Activated naive CD8-positive, alpha-beta T cell treated with anti-CD3 and anti-CD28 coated beads, Interleukin-2, amount 10 ng/mL, durations not matched to agents 7 days and 5 days (primary cell): ENCODE measurements at places on chromosomes 11 and 22.

DNA sequence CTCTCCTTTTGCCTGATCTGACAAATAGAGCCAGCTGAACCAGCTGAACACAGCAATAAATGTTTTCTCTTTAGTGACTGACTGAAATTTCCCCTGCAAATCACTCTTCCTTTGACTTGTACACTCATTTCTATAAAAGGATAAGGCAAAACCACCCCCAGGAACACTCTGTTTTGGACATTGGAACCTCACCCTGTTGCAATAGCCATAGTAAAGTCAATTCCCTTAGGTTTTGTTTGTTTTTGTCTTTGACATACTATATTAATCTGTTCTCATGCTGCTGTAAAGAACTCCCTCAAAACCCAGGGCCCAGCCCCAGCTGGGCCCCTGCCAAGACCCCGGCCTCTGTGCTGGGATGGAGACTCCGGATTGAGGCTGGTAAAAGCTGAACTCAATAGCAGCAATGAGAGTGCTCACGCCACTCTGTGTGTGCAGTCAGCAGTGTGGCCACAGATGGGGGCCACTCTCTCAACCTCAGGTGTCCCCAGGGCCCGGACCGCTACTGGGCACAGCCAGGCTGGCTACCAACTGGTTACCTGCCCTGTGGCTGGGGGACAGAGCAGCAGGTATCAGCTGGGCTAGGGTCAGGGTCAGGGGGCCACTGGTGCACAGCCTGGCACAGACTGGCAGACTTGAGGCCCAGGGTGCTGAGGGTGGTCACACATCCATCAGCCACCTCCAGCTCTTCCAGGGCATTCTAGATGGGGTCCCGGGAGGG, 597.4 kb downstream of the LUZP2 start:
- no peak for DNase-seq

GRCh38 chr22:47943729-47944700, 1181.6 kb downstream of the TBC1D22A start:
- DNase-seq: no peak

DNA sequence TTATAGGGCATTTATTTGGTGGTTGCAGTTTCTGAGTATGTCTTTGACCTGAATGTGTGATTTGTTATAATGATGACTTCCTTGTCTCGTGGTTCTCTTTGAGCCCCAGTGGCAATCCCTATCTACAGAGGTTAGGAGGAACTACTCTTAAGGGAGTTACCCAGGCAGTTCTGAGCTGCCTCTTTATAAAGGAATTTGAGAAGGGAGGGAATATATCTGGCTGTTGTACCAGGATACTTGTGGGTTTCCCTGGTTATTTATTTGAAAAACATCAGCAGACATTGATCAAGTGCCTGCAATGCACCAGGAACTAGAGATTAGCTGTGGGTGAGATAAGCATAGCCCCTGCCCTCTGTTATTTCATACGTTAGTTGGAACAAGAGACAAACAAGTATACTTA, 243.5 kb upstream of the ARHGAP20 start:
- no peak for DNase-seq

DNA sequence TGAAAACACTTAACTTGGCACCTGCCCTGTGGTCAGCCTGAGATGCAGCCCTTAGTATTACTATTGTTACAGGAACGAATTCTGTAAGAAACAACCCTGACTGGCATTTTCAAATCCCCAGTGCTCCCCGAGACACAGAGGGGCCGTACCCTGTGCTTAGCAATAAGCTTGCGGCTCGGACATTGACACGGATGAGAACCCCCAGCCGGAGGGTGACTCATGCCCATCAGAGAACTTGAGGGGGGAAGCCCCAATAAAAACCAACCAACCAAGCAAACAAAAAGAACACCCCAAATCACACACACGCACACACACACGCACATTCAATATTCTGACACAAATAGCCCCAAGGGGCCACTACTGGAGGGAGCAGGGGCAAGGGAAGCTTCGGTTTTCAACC, 63.8 kb downstream of the SHISAL1 start:
- no peak for DNase-seq

DNA sequence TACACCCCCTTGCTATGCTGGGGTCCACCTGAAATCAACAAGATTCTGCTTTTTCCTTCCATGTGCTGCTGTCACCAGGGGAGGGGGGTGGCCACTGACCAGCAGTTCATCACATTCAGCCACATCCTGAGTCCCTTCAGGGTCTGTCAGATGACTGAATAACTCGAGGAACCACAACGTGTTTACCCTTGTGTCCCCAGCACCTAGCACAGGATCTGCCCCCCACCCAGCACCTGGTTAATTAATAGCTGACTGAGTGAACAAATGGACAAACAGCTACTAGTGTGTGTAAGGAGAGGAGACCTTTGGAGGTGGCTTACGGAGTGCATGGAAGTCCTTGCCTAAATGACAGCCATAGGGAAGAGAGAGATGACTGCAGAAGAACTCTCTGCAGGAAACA, 119.5 kb upstream of the NCAM1 start:
- no peak for DNase-seq

GRCh38 chr11:416757-417621, 2.2 kb upstream of the SIGIRR start:
- peak; percentile 82 for DNase-seq

DNA sequence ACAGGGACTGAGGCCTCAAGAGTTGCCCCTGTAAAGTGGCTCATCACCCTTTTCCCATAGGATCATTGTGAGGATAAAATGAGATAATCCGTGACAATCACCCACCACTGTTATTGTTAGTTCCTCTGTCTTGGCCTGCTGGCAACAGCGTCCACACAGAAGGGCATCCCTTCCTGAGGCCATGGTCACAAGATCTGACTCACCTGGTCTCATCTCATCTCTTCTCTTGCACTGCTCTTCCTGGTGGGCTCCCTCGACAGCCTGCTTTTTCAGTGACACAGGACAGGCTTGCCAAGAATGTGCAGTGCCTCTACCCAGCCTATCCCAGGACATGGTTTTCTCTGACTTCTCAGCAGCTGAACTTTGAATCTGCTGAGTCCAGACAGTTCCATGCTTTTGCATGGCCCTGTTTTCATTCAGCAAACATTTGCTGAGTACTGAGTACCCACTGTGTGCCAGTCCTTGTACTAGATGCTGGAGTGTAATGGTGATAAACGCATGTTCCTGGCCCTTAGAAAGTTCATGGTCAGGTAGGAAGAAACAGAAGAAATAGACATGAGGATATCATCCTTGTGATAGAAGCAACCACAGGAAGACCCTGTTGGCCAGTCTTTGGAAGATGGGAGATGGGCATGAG, 3.3 kb downstream of the STX3 start:
- no peak for DNase-seq

DNA sequence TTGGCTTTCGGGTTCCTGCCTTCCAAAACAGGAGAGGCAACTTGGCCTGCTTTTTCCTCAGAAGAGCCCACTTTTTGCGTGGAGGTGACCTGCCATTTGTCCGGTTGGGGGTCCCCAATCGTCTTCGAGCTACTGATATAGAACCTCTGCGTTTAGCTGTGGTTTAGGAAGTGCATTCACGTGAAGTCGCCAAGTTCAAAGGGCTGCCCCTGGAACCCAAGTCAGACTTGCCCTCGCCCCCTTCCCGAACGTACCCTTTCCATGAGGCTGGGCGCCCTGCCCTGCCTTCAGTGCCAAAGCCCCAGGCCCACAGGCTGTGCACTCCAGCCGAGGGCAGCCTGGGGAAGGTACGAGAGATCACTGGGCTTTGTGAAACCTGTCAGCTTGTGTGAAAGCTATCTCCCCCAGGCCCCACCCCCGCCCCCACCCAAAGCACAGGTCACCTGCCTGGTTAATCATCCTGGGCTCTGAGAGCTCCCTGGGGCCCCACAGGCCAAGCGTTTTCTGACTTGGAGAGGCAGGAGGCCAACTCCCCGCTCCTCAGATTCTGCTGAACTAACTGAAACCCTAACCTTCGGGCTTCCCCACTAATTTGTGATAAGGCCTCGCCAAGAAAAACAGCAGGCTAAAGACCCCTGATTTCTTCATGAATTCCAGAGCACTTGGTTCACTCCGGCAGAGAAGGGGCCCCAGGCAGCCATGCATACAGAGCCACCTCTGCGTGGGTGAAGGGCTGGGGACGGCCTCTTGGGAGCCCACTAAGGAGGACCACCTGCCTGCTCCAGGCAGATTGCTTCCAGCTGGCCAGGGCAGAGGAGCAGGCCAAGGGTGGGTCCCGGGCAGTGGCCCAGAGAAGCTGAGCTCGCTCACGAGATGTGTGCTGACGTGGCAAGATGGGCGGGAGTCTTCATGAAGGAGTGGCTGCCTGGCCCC, 25.8 kb upstream of the KCNQ1OT1 start:
- no peak for DNase-seq

DNA sequence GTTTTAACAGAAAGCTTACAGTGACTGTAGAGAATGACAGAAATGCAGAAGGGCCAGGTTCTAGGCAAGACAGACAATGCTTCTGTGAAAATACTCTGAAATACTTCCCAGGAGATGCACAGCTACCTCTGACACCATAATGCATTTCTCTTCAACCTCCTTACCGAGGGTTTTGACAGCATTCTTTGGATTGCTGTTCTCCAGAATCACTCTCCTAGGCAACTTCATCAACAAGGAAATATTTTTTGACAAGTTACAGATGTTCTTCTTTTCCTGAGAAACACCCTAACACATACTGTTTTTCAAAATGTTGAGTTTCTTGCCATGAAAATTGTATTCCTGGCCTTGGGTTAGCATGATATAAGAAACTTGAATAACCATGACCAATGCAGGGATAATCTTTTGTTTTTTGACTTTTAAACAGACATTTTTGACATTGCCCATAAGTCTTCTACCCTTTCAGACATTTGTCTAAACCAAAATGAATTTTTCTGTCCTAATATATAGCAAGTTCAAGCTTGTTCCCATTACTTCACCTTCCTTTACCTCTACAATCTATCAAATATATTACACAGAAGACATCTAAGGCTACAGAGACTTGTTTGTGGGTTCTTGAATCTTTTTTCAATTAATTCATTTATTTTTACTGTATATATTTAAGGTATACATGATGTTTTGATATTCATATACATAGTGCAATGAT, 108.1 kb downstream of the CCDC34 start:
- no peak for DNase-seq

DNA sequence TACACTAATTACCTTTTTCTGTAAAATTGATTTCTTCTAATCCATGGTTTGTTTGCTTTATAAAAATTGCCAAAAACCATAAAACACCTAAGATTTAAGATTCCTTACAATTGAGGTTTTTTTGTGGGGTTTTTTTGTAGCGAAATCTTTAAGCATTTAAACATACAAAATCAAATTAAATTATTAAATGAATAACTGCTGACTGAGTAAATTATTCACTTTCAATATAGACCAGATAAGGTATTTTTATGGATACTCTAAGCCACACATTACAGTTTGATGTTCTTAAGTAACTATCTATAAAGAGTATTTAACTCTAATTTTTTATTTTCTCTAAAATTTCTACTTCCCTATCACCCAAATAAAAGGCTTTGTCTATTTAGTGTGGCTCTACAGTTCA, 55.5 kb downstream of the PIK3C2A start:
- no peak for DNase-seq

DNA sequence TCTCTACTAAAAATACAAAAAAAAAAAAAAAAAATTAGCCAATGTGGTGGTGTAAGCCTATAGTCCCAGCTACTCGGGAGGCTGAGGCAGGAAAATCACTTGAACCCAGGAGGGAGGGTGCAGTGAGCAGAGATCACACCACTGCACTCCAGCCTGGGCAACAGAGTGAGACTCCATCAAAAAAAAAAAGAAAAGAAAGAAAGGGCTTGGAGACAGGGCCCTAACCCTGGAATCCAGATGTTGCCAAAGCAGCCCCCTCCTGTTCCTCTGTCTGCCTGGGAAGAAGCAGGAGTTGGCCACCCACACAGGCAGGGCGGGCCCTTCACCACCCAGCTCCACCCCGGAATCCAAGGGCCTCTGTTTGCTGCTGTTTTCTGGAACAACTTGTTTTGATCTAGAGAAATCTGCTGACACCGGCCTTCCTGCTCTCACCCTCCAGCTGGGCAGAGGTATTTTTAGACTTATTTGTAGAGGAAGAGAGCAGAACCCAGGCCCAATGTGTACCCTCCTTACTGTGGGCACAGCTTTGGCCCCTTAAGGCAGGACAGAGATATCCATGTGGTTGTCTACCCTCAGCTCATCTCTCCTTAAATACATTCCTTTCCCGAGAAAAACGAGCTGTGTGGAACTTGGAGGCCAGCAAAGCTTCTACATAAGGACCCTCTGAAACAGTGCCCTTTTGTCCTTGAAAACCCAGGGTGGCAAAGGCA, 2.7 kb upstream of the NEAT1 start:
- DNase-seq: peak; percentile 60

GRCh38 chr22:36026741-36027140, 1.9 kb downstream of the RBFOX2 start:
- DNase-seq: no peak

DNA sequence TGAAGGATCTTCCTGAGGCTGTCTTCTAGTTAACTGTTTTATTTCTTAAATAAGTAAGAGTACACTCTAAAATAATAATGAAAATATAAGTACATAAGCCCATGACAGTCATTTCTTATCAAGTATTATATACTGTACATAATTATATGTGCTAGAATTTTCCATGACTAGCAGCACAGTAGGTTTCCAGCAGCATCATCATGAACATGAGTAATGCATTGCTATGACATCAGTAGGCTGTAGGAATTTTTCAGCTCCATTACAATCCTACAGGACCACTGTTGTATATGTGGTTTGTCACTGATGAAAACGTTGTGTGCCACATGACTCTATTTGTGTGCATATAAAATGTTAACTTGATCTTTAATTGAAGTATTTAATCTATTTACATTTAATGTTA, 22.0 kb downstream of the ZNF202 start:
- DNase-seq: no peak

- no peak for DNase-seq
Observed at GRCh38 chr22:30564045-30564760, 10.3 kb downstream of the GAL3ST1 start.

DNA sequence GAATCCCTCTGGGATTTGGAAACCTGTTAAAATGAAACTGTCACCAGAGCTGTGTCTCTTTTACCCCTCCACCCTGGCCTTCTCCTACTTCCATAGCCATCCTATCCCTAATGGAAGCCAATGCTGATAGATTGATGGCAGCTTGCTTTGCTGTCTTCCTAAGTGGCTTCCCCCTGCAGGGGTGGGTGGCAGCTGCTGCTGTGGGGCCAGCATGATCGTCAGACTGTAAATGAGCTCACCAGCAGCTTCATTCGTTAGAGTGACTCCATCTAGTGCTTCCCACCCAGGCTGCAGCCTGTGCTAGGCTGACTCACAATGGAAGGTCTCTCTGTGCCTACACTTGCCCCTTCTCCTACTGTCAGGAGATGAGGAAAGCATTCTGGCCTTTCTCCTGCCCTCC, 311.0 kb downstream of the BUD13 start:
- no peak for DNase-seq

GRCh38 chr11:109133159-109133558, 288.8 kb upstream of the C11orf87 start:
- DNase-seq: no peak

DNA sequence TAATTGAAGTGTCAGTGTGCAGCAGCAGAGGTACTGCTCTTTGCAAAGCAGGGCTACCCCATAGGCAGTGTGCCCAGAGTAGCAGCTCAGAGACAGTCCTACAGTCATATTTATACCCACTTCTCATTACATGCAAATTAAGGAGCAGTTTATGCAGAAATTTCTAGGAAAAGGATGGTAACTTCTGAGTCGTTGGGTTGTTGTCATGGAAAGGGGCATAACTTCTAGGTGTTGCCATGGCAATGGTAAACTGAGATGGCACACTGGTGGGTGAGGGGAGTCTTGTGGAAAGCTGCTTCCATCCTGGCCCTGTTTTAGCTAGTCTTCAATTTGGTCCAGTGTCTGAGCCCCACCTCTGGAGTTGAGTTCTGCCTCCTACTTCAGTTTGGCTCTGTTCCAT, 77.4 kb downstream of the MN1 start:
- DNase-seq: no peak
